ENCODE measurements at places on chromosomes 2 and 18.

DNA sequence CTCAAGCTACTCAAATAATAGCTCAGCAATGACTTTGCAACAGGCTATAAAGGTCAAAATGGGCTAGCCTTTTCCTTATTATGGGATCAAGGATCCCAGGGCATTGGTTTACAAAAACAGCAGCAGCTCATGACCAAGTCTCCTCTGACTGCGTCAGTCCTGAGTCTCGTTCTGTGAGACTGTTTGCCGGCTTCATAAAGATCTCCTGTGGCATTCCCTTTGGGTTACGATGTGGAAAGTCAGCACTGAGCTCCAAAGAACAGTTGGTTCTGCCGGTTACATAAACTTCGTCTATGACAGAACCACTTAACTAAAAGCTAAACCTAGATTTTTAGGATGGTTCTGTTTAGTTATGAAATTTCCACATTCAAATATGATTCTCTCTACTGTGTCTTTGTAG is 674.9 kb downstream of the ZEB2 start:
- no peak for DNase-seq

DNA sequence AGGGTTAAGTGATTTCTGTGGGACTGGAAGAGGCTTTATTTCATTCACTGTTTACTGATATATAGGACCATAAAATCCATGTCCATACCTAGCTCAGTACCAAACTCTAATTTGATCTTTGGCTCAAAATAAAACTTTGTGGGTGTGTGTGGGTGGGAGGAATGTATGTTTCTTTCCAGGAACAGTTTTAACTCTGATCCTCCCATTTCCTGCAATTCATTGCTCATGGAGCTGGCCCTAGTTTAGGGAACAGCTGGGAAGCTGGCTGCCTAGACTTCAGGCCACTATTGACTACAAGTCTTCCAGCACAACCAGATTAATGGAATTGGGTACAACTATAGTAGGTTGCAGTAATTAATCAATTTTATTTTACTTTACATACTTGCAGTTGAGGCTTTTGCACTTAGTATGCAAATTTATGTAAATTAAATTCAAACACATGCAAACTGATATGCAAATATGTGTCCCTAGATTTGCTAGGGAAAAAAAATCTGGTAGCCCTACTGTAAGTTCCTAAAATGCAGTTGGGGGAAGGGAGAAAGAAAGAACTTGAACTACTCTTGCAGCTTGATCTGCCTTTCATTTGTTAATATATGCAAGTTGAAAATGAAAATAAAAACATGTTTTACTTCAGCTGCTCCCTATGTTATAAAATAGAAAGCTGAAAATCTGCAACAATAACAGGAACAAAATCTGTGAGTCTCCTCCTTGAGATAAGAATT is 1070.3 kb upstream of the CELF4 start:
- DNase-seq = peak; percentile 12

GRCh38 chr2:238225911-238226697 is 13.7 kb downstream of the HES6 start:
- no peak for DNase-seq

DNA sequence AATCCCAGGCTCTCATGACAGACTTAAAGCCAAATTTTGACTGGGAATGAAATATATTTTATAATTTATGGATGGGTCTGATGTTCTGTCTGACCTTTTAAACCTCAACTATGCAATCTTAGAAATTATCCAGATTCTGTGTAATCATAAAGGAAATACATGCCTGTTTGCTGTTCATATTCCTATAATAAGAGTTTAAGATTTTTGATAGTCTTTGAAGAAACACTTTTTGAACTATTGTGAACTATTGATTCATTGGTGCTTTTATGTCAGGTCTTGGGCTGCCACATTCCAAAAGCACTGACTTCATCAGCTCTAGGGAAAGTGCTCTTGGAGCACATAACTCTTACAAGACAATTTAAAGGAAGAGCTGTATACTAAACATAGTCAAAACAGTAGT is 64.2 kb downstream of the CCDC150 start:
- no peak for DNase-seq

GRCh38 chr2:100527440-100528015 is 35.3 kb upstream of the PDCL3 start:
- DNase-seq = no peak

DNA sequence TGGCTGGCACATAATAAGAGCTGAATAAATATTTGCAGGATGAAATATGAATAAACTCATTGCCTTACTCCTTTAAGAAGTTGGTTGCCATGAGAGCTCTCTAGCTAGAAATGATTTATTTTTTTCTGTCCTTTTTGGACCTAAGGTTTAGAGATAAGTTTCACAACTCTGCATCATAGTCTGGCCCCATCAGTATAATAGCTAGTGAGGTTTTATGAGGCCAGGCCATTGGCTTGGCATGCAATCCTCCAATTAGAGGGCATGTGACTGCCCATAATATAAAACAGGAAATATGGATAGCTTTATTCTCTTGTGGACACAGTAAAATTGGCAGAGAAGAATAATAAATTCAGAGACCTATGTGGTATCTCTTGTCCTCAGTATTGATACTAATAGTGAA is 26.2 kb upstream of the INSIG2 start:
- DNase-seq = peak; percentile 37

- DNase-seq = no peak
These were observed 282.8 kb downstream of the AGPS start for GRCh38 chr2:177675350-177675821.

- peak; percentile 81 for DNase-seq
These were observed 46.0 kb upstream of the PAX8 start for GRCh38 chr2:113324684-113325160.

- DNase-seq = peak; percentile 15
These were observed 127.1 kb downstream of the CERS6 start for GRCh38 chr2:168583064-168583709.

DNA sequence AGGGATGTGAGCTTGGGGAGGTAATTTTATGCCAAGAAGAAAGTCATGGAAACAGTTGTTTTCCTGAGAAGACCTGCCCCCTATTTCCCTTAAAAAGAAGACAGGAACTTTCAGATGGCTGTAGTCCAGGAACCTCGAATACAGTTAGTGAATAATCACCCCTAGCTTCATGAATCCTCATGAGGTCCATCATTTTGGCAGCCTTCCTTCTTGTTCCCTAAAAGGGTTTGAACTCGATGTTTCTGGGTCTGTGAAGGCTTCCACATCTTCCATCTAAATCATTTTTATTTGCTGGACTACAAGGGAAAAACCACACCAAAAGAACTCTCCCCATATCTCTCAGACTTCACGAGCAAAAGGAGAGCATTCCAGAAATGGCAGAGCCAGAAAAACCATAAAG is 290.8 kb downstream of the SLC4A3 start:
- no peak for DNase-seq

DNA sequence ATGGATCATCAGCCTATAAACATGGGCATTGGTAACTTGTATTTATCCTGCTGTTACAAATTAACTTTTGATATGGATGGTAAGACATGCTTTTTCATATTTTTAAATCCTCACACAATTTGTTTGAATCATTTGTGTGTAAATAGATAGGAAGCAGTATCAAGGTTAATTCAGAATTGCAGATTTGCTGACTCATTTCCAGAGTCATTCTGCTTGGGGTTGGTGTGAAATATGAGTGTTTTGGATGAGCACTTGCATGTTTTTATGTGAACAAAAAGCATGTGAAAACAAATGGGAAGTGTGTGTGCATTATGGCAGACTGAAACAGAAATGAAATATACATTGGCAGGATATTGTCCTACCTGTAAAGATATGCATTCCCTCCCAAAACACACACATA is 11.8 kb downstream of the CCDC85A start:
- DNase-seq = no peak

DNA sequence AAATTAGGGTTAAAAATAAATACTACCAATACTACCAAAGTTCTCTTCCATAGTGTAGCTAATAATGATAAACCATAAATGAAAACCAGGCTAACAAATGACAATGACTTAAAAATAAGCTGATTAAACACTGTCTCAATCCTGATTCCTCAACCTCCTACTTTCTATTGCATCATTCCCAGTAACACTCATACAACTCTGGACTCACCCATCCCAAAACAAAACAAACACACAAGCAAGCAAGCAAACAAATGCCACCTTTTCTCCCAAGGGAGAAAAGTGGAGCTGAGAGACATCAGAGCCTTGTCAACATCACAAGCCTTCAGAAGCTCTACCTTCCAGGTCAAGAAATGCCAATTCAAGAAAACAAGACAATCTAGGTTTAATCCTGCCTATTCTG is 620.7 kb downstream of the NYAP2 start:
- DNase-seq = no peak

DNA sequence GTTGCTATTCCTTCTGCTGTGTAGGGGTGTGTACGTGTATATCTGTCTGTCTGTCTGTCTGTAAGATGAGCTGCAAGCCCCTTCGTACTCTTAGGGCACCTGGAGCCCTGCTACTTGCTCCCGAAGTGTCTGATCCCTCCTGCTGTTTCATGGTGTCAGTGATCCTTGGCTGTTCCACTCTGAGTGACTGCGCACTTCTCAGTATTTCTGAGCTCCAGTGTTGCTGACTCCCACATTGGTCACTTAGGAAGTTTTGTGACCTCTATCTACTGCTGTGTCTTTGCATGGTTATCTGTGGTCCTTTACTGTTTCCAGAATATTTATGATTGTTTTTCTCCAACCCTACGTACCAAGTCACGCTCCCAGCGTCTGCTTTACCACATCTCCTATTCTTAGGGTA is 16.2 kb downstream of the SEMA4F start:
- no peak for DNase-seq

DNA sequence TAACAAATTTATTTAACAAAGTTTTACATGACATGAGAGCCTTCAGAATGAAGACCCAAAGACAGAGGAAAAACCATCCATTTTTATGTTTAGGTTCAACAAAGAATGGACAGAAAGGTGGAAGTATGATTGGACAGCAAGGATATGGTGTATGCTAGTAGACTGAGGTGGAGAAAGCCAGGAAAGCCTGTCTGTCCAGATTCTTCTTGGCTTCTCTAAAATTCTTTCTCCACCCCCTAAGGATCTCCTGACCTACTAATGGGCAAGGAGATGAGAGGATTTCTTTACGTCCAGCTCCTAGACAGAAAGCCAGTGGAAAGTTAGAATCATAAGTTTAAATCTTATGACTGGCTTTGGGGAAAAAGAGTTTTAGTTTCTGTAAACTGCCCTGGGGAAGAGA is 3.0 kb downstream of the ATIC start:
- no peak for DNase-seq

DNA sequence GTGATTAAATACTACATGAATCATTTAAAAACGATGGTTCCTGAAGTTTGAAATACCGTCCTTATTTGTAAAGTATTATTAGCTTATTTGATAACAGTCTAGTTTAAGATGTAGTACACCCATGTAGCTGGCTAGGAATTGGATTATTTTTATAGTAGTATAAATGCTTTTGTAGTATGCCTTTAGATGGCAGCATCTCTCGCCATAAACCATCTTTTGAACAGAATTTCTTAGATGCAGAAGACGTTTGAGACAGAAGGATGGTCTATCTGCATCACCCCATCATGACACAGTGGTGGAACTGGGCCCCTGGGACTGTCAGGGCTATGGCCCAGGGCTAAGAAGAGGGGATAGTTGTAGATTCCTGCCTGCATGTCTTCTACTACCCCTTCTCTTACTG is 152.7 kb downstream of the WDSUB1 start:
- no peak for DNase-seq

- DNase-seq = no peak
These were observed 81.5 kb upstream of the MAP3K20 start for GRCh38 chr2:172993931-172994717.

- DNase-seq = no peak
These were observed 219.2 kb downstream of the MTX2 start for GRCh38 chr2:176488431-176488830.

DNA sequence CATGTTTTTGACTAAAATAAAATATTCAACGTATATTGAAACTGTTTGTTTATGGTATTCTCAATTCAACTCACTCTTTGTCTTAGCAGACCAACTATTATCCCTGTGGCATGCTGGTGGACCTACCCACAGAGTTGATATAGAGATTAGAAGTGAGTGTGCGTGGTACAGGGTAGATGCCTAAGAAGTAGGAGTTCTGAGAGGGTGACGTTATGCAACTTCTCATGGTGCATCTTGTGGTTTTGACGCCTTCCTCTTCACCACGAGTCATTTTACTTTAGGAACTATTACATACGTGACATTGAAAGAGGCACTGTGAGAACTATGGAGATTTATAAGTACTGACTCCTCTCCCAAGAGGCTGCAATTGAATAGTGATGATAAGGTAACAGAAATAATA is 26.6 kb upstream of the NAPG start:
- no peak for DNase-seq

DNA sequence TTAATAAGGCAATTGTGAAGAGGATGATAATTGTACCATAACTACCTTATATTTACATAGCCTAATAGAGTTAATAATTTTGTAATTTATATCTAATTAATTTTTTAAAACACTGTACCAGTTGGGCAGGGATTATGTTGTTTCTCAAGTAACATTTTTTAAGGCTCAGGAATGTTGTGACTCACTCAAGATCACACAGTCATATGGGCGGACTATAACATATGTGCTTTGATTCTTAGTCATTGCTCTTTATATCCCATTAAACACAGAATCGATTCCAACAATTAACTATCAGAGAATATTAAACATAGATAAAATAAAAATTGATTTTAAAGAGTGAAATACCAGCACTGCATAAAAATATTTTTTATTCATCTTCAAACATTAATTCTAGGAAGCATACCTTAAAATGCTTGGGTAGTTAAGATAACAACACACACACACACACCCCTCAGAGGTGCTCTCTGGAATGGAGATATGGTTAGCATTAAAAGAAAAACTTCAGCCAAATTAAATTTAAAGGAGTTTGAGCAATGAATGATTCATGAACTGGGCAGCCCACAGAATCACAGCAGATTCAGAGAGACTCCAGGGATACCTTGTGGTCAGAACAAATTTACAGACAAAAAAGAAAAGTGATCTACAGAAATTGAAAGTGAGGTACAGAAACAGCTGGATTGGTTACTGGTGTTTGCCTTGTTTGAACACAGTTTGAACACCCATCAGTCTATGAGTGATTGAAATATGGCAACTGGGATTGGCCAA is 869.4 kb upstream of the ID2 start:
- peak; percentile 59 for DNase-seq

GRCh38 chr2:45814951-45815621 is 163.6 kb downstream of the PRKCE start:
- DNase-seq = no peak

DNA sequence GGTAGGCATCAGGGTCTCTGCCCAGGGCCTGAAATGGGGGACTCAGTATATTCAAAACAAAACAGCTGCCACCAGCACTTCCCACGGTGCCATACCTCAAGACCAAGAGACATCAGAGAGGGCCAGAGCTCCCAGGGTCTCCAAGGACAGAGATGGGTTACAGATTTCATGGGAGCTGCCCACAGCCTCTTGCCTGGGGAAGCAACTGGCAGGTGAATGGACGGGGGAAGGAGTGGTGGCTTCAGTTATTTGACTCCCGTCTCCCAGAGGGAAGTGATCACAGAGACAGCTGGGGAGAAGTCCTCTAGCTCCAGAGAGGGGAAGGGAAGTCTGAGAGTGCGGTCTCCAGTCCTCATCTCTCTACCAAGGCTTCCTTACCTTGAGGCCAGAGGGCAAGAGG is 15.8 kb upstream of the SFXN5 start:
- no peak for DNase-seq
